ENCODE measurements at places on chromosomes 5 and 9.

GRCh38 chr5:170611449-170612090 lies 107.8 kb downstream of the KCNIP1 start:
- no peak for DNase-seq

DNA sequence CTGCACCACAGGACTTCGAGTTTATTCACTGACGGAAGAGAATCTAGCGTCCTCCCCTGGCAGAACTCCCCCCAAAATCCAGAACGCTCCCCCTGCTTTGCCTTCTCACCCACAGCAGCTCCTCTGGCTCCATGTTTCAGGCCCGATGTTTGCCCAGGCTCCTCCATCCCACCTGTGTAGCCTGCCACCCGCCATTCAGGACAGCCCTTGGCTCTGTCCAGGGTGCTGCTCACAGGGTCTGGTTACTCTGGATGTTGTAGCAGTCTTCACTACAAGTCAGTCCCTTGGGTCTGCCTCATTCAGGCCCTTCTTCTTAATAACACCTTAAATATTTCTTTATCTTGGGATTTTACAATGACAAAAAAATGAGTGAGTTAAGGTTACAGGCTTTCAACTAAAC lies 41.3 kb upstream of the SV2C start:
- no peak for DNase-seq

DNA sequence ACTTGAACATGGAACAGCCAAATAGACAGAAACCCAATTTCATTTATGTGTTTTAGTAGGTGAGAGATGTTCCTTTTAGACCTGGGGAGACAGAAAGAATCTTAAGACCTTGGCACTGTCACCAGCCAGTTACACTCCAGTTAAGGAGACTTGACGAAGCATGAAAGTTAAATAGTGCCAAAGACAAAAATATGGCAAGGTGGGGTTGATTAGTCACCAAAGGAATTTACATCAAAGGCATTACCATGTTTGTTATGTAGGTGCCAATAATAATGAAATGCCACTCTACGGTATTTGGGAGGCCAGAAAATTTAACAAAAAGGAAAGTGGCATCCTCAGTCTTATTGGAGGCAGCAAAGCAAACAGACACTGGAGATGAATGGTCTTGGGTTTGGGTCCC lies 9.2 kb upstream of the IL12B start:
- no peak for DNase-seq

- no peak for DNase-seq
Observed at GRCh38 chr9:19133549-19134345, 6.5 kb upstream of the PLIN2 start.

- no peak for DNase-seq
Observed at GRCh38 chr9:86990290-86990689, 43.0 kb upstream of the GAS1 start.

DNA sequence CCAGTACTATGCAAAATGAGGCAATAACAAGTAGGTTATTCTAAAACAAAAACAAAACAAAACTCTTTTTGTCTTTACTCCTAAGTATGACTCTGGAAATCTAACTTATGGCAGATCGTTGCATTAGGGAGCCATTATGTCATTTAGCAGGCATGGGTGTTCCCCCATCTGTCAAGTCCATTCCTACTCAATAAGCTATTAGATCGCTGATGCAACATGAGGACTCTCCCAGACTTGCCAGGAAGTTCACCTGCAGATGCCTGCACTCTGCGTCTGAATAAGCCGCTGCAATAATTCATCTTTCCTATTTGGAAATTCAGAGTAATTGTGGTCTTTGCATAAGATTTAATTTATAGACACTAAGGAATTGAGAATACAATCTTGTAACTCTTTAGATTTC lies 585.0 kb downstream of the KIF4B start:
- DNase-seq, result no peak

DNA sequence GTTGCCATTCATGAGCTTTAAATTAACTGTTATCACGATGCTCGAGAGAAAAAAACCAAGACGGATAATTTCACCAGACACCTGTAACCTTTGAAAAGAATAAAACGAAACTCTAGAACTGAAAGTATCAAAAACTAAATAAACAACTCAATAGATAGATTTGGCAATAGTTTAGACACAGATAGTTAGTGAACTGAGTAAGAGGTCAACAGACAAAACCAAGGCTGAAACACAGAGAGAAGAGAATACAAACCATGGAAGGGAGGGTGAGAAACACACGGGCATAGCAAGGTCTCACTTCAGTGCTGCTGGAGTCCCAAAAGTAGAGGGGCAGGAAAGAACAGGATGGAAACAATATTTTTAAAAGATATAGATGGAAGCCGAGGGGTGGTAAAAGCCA lies 3.3 kb upstream of the OR2V1 start:
- DNase-seq, result no peak

DNA sequence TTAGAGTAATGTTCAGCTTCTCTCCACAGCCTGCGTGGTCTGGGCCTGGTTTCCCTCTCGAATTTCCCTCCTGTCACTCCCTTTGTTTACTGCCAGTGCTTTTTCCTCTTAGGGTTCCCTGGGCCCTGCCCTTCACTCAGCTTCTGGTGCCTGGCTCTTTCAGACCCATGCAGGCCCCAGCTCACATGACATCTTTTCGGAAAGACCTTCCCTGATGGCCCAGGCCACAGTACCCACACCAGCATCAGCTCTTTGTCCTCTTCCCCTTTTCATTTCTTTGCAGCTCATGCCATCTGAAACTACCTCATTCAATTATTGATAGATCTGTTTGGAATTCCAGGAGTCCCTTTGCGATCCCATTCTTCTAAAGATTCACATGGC lies 68.1 kb upstream of the ABL1 start:
- DNase-seq, result no peak

- no peak for DNase-seq
Observed at GRCh38 chr5:121726991-121727390, 124.7 kb upstream of the FTMT start.

GRCh38 chr9:82553654-82554366 lies 509.1 kb downstream of the RASEF start:
- DNase-seq, result no peak

DNA sequence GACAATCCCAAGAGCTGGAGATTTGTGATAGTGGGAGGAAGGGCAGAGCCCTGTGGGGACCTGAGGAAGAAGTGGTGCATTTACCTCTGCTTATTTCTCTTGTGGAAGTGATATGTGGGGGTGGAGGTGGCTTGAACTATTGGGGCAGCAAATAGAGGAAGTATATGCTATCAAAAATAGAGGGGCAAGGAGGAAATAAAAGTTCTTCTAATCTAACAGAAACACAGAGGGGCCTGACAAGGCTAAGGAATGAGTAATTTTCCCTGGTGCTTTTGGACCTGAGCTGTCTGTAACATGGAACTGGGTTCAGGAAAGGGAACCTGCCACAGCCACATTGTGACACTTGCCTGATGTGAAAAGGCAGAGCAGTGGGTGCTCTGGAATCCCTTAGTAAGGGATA lies 378.6 kb upstream of the KLF4 start:
- no peak for DNase-seq

DNA sequence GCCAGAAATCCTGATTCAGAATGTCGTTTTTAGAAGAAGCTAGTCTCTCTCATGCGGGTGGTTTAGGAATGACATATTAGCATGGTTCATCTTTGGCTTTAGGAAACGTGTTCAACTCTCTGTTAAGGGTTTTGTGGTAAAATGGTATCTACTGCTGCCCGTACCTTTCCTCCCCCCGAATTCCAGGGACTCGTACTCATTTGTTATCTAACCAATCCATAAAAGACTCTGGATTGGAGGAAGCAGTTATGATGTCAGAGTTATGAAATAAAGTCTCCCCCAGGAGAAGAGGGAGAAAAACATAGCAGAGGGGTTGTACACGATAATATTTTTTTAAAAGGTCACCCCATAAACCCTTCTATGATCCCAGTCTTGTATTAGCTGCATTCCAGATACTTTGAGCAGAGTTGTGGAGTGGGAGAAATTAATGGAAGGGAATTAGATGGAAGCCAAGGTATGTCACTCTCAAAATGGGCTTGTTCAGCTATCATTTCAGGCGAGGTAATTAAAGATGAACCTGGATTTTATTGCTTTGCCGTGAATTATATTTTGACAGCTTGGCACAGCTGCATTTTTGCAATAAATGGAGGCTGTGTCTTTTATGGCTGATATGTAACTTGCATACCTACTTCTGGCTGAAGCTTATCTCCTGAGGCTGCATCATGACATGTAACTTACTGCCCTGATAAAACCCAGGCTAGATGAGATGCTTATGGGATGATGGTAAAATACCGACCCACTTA lies 31.3 kb downstream of the RAI14 start:
- DNase-seq, result no peak

DNA sequence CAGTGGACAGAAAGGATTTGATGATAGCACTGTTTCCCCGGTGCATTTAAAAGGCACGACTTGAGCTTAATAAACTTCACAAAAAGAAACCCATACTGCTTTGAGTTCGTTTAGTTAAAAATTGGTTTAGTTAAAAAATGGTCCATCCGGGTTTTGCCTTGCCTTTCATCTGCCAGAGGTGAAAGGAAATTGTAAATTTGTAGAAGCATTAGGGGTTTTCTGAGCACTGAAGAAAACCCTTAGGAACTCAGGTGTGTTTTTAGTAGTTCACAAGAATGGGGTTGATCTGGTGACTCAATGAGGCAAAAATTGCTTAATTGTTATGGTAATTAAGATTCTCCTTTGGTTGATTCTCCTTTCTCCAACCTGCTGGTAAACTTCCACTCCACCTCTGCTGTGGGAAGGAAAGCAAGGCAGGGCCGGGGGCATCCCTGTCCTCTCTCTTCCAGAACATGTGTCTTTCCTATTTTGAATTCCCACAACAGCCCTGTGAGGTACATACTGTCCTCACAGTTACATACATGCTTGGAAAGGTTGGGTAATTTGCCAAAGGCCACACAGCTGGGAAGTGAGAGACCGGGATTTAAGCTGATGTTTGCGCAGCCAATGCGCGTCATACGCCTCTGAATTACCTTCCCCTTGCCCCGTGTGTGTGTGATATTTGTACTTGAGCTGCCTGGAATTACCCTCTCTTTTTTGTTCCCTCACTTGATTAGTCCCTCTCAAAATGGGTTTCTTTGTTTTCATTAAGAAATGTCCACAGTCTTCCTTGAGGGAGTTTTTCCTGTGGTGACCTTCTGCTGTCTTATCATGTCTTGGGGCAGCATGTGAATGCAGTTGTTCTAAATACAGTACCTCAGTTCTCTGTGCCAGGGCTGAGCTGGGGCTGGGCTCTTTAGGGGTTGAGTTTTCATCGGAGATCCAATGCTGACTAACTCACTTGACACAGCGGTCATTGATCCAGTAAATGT lies 94.4 kb downstream of the ARHGAP26 start:
- DNase-seq, result no peak

GRCh38 chr9:130124085-130124860 lies 47.9 kb upstream of the NCS1 start:
- DNase-seq, result no peak

- DNase-seq, result no peak
Observed at GRCh38 chr5:142979636-142980035, 209.5 kb downstream of the ARHGAP26 start.

GRCh38 chr5:67098656-67099055 lies 97.9 kb downstream of the CD180 start:
- no peak for DNase-seq

DNA sequence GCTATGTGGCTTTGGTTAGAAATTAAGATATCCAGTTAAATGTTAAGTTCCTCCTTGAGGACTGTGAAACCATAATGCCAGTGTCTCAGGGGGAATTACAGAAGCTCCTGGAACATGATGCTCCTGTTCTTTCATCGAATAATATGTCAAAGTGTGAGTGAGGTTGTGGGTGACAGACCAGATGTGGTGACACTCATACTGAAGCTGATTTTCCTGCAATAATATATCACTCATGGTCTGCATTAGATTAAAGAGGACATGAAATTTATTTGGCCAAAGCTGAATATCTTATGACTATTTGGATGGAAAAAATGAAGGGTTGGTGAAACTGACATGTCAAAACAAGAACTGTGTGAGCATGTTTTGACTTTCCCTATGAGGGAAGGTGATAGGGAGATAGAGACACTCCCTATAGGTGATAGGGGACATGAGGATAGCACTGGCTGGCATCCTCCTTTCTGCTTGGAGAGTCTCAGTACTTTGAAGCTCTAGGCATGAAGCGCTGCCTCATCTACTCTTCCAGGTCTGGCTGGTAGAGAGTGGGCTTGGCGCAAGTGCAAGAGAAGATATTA lies 173.5 kb downstream of the ARHGEF28 start:
- DNase-seq, result no peak

DNA sequence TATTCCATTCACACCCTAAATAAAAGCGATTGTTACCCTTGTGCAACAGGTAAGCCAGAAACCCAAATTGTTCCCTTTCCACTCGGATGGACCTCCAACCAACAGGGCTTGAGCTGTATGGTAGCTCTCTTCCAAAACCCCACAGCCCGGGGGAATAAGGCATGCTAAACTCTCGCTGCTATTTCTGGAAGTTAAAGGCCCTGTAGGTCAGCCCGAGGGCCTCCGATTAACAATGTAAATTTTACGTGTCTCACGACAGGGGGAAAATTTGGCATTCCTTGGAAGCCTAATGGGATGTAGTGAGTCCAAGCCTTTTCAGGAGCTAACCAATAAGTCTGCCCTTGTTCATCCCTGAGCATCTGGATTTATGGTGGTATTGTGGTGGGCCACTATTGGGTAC lies 26.0 kb downstream of the CNOT8 start:
- no peak for DNase-seq

DNA sequence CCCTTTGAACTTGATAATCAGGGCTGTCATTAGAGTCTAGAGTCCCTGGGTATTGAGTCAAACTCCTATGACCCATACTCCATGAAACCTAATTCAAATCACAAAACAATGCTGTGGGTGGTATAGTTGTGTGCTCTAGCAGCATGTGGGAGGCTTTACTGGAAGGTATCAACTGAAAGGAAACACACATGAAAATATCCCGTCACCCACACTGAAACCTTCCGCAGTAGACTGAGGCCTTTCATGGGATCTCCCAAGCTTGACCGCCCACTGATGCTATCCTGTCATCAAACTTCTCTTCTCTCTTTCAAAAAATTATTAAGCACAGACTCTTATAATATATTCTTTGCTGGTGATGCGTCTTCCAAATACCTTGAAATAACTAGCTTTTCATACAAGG lies 569.1 kb upstream of the MEF2C start:
- DNase-seq, result no peak

- DNase-seq, result no peak
Observed at GRCh38 chr9:4743131-4743875, 2.3 kb upstream of the AK3 start.

DNA sequence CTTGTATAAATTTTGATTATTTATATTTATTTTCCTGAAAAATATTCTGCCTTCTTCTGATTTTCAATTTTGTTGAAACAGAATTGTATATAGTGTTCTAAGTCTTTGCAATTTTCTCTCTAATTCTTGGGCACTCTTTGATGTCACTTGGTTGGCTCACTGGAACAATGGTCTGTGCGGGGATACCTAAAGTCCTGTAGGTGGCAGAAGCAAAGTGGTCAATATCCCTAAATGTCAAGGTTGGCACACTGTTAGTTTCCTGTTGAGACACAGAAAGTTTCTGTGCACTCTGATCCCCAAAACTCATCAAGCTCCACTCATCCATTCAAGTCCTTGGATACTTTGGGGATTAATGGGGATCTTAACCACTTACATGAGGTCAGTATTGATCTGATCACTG lies 480.8 kb upstream of the CCNG1 start:
- DNase-seq, result no peak
